Activated CD8-positive, alpha-beta T cell treated with anti-CD3 and anti-CD28 coated beads, Interleukin-2, amount 10 ng/mL, durations not matched to agents 7 days and 5 days (primary cell): ENCODE measurements at places on chromosomes 12 and 14. TPM values are rescaled to one million over a fixed set of nuclear protein-coding genes. Genes with fewer than 3 reads are reported as not detected.

FIGNL2 gene
- total RNA-seq, result 0.32 TPM

GRCh38 chr14:51357250-51357649 lies 117.2 kb downstream of the TMX1 start:
- no peak for DNase-seq

DNA sequence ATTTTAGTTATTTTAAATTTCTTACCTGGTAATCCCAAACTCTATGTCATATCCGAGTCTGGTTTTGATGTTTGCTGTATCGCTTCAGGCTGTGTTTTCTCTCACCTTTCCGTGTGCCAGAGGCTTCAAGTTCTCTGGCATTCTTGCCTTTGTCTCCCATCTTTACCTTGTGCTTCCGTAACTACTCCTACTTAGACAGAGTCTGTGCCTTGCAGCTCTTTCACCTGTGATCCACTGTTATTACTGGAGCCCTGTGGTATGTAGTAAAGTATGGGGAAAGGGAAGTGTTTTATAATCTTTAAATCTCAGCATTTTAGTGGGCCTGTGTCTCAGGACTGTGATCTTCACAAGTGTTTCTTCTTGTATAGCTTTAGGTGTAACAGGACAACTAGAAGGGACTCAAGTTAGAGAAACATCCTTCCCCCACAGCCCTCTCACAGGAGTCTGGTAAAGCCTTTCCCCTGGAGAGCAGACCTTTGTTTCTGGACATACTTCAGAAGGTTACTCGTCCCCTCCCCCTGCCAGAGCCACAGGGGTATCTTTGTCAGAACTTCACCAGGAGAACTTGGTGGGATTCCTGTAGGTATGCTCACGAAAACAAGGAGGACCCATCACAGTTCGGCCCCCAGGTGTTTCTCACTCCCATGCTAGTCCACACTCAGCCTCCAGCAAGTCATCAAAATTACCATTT lies 11.1 kb downstream of the IFNG start:
- DNase-seq, result no peak

DNA sequence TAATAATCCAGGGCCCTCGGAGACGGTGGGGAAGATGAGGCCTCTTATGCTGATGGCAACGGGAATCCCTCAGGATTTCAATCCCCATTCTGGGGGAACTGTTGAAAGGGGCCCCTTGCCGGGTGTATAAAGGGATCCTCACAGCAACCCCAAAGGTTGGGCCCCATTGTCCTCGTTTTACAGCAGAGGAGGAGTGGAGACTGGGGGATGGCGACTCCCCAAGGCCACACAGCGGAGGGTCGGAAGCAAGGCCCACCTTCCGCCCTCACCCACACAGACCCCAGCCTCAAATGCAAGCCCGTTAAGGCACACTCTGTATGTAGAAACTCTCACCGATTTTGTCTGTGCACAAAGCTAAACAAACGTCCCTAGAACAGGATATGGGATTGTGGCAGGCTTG lies 327.9 kb upstream of the DIO3 start:
- DNase-seq, result no peak

GRCh38 chr12:58081488-58081887 lies 140.1 kb downstream of the ATP23 start:
- DNase-seq, result no peak

DNA sequence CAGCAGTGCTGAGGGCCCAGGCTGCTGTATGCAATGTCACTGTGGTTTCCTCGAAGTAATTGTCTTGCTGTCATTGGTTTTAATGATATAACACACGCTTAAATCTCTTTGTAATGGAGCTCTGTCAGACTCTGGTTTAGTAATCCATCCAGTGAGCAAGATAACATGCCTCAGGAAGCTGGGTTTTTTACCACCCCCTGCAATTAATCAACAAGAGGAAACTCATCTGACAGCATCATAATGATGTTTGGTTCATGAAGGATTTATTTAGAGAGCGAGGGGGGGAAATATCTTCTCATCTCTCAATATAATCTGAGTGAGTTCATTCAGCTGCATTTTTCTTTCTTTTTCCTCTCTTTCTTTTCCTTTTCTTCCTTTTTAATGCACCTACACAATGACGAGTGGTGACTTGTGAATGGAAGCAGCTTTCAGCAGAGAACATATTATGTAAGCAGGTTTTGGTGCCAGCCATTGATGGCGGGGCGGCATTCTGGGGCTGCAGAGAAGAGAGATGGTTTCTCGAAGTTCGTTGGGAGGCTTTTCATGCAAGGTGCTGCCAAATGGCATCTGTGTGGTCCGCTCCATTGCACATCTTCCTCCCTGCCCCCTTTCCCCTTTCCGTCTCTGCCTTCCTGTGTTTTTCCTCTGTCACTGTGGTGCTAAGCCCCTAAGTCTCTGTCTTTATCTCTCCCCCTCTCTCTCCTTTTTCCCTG lies 6.7 kb downstream of the RPH3A start:
- no peak for DNase-seq
